Fibroblast of lung (primary cell): ENCODE measurements at places on chromosomes 16 and 17. TPM values are rescaled to one million over a fixed set of nuclear protein-coding genes. Genes with fewer than 3 reads are reported as not detected.
A peak's percentile ranks its signal among the peaks of the same experiment; 100 is the strongest.

- DNase-seq = no peak
These were observed 10.1 kb upstream of the MRPL38 start for GRCh38 chr17:75914643-75915267.

GRCh38 chr16:49282690-49283375, 1.2 kb upstream of the CBLN1 start:
- DNase-seq = no peak

The BEAN1 gene
- total RNA-seq = not detected in 2 replicates

DNA sequence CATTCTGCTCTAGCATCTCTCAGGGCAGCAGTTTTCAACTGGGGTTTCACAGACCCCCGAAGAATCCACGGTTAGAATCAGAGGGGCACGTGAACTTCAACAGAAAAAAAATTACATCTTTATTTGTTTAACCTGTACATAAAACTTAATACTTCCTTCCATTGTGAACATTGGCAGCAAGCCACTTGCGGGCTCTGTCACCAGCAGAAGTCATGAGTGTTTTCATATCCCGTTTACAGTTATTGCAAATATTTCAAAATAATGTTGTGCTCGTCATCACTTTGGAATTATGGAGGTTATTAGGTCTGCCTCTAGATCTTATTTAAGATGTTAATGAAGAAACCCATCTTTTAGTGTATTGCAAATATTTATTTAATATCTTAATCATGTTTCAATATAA, 109.8 kb downstream of the SDR42E1 start:
- DNase-seq = peak; percentile 54

GRCh38 chr16:50737420-50737959, 4.4 kb upstream of the CYLD start:
- DNase-seq = no peak

GRCh38 chr16:68770671-68771070, 33.6 kb downstream of the CDH1 start:
- DNase-seq = no peak

- no peak for DNase-seq
These were observed 20.0 kb downstream of the TUBG1 start for GRCh38 chr17:42629411-42630009.

- no peak for DNase-seq
These were observed 28.7 kb downstream of the PMM2 start for GRCh38 chr16:8826278-8826879.

- no peak for DNase-seq
These were observed 9.6 kb downstream of the HIC1 start for GRCh38 chr17:2064520-2064971.
